Right kidney (tissue), 9 donors: ENCODE measurements at places on chromosomes 4 and X.

DNA sequence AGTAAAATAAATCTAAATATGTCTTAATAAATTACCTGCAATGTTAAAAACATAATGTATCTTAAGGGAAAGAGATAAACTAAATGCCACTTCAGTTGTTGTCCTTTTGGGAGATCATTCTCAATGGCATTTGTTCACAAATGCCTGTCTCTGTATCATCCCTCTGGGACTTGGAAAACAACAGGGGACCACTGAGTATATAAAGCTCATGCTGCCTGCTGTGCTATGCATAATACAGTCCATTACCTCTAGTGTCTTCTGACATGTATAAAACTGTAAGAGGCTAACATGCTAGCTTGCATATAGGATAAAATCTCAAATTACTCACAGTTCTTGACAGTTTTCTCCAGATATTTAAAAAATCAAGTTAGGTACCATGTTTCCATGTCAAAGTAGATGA lies 503.9 kb downstream of the PDHA2 start:
- no peak for DNase-seq

DNA sequence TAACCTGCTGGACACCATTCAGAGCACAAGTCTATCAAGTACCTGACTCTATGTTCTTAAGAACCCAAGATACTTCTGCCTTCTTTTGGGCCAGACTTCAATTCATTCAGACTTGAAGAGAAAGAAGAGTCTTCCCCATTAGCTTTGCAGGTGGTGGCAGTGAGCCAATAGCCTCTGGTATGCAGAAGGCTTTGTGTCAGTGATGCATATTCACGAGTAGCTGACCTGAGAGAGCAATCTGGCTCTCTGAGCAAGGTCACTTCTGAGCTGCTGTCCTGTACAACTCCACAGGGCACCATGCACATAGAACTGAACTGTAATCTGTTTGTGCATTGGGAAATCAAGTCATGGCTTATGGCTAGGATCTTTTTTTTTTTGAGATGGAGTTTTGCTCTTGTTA lies 39.9 kb upstream of the SPINK2 start:
- DNase-seq, result no peak

GRCh38 chr4:55440786-55441185 lies 45.0 kb downstream of the TMEM165 start:
- no peak for DNase-seq

GRCh38 chrX:109797311-109797975 lies 64.4 kb upstream of the ACSL4 start:
- no peak for DNase-seq

DNA sequence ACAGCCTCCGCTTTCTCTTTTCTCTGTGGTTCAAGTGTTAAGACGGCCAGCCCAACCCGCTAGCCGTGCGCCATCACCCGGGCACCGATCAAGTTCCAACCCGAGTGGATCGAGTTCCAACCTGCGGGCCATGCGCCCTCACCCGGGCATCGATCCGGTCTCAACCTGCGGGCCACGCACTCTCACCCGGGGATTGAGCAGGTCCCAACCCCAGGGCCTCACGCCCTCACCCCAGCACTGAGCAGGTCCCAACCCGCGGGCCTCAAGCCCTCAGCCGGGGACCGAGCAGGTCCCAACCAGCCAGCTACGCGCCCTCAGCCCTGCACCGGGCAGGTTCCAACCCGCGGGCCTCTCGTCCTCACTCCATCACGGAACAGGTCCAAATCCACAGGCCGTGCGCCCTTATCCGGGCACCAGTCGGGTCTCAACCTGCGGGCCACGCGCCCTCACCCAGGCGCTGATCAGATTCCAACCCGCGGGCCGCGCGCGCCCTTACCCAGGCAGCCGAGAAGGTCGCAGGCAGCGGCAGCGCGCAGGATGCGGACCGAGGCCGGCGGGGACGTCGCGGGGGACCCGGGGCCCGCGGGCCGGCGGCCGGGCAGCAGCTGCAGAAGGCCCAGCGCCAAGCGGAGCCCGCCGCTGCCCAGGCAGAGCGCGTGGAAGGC lies 443 bp downstream of the GPR143 start:
- DNase-seq, result peak; percentile 68

DNA sequence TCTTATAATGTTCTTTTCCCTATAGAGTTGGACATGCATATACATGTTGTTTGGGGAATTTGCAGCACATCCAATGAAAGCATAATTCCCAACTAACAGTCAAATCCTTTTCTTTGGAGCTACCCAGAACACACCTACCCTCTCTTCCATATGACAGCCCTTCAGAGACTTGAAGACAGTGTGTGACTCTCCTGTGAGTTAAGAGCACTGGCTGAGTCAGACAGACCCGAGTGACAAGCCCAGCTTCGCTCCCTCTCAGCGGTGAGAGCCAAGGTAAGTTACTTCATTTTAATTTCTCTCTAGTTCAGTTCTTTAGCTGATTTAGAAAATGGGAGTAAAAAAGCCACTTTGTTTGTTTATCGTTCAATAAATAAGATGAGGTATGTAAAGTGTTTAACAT lies 86.3 kb downstream of the RTL9 start:
- DNase-seq, result no peak

DNA sequence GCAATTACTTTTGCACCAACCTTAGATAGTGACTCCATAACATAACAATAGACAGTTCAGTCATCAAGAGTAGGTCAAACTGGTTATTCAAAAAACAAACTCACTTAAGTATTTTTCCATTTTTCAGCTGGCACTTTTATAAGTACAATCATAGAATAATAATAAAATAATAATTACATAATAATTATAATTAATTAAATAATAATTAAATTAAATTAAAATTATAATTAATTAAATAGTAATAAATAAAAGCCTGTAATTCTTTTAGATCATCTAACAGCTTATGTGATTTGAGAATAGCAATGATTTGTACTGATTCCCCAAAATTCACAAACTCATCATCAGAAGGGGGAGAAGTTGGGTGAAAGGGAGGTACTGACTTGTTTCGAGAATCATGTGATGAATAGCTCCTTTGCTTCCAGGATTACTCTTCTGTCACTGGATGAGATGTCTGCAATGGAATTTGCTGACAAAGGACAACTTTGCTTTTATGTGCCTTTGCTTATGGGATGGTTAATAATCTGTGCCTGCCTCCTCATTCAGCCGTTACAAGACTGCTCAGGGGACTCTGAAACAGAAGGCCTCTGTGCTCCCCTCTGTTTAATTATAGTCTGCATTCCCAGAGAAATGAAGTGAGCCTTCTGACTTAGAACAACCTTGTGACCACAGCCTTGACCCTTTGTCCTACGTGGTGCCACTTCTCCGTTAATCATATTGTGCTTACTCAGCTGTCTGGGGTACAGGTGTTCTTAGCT lies 104.8 kb upstream of the ENPEP start:
- DNase-seq, result peak; percentile 31

DNA sequence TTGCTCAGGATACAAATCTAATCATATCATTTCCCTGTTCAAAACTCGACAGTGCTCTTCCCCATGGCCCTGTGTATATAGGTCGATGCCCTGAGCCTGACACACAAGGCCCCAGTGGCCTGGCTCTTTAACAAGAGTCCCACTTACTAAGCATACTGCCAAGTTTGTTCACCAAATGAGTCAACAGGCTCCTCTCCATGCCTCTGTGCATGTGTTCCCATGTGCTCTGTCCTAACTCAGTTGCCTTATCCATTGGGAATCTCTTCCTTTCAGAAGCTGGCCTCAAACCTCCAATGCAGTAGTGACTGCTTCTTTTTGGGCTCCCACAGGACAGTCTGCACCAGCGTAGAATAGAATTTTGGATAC lies 18.9 kb upstream of the CXCR3 start:
- DNase-seq, result no peak
